ENCODE measurements at places on chromosomes 2 and 18.

GRCh38 chr2:128984081-128984480, 665.4 kb upstream of the HS6ST1 start:
- ATAC-seq, result no peak

GRCh38 chr2:145760781-145761649, 1241.1 kb upstream of the ZEB2 start:
- ATAC-seq, result no peak

- ATAC-seq, result no peak
Observed at GRCh38 chr2:120579916-120580685, 155.6 kb upstream of the GLI2 start.

GRCh38 chr18:35118641-35119040, 77.4 kb downstream of the MAPRE2 start:
- no peak for ATAC-seq

DNA sequence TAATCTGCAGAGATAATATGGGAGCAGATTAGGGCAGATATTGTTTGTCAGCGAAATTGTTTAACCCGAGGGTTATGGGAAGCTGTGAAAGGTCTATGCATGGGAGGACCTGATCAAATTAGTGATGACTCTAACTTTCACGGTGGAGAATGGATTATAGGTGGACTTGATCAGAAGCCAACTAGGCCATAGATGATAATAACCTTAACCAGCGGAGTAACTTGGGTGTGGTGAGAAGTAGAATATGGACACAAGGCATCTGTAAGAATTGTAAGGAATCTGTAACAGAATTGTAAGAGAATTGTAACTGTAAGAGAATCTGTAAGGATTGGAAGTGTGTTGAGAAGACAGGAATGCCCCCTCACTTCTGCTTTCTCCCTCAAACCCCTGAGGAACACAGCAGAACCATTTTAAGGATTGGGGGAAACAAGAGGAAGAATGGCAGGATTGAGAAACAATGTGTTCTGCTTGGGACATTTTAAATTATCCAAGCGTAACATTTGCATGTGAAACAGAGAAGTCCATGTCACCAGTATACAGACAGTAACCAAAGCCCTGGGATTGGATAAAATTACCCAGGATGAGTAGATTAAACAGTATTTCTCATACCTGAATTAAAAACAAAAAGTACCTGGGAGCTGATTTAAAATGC, 14.9 kb upstream of the SLC39A10 start:
- no peak for ATAC-seq

GRCh38 chr2:100262555-100263320, 59.6 kb downstream of the LONRF2 start:
- peak; percentile 64 for ATAC-seq

GRCh38 chr2:98731041-98731893, at the start of gene MGAT4A:
Gene MGAT4A (minus strand): TSS chr2:98731132. CDS start chr2:98726332, 4,800 bp downstream.
- peak; percentile 80 for ATAC-seq

GRCh38 chr2:205386109-205386508, 296.2 kb upstream of the NRP2 start:
- no peak for ATAC-seq

GRCh38 chr2:150472511-150472899, 15.0 kb downstream of the RND3 start:
- ATAC-seq, result peak; percentile 78

- no peak for ATAC-seq
Observed at GRCh38 chr2:192615105-192615504, 420.4 kb upstream of the TMEFF2 start.

DNA sequence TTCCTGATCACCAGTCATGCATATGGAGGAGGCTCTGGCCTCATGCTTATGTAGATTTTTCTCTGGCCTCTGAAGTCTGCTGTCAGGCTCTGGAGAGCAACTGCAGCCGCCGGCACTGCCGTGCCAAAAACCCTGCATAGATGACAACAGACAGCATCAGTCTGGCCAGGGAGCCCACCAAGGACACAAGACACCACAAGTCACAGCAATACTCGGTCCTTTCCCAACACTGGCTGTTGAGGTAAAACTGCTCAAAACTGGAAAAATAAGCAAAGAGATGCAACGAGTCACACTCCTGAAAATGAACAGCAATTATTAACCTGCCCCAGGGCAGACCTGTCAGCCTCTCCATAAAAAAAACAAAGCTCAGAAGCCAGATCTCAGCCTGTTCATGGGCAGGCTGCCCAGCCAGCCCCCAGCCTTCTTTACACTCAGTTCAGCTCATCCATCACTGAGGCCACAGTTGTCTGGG, 186.0 kb upstream of the RAB6C start:
- peak; percentile 89 for ATAC-seq

DNA sequence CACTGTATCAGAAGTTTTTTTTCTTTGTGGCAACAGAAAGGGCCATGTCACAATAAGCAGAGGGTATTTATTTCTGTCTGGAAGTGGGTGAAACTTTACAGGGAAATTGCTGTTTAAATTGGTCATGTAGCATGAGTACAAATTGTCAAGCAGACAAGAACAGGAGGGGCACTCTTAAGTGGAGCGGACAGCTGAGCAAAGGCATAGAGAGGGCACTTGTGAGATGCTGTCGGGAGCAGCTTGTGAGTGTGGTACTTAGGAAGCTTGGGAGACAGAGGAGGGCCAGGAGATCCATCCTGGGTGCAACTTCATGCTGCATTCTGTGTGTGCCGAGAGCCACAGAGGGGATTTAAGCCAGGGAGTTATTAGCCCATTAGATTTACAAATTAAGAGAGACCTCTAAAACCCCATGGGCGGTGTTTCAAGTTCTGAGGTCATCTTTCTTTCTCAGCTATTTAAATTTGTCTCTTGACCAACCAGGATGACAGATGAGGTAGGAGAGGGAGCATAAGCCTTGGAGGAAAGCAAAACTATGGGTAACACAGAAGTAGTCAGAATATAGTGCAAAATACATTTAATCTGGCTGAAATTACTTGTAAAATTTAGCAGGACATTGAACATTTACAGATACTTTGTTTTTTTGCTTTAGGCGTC, 30.4 kb downstream of the INPP4A start:
- ATAC-seq, result peak; percentile 26

- no peak for ATAC-seq
Observed at GRCh38 chr2:27809761-27810241, 38.3 kb downstream of the MRPL33 start.

GRCh38 chr18:13713455-13714055, 12.8 kb downstream of the FAM210A start:
- no peak for ATAC-seq

DNA sequence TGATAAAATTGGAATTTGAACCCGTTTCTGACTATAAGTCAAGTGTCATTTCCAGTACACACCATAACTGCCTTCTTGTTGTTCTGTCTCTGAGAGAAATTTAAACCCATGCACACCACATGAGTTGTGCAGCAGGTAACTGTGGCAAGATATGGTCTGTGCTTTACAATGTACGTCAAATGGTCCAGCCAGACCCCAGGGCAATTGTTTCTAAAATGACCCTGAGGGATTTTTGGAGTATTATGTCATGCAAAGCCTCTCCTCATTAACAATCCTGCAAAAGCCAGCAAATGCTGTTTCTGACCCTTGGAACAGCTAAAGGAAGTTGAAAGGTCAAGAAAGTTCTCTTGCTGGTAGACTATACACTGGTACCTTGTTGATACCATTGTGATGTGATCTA, 47.7 kb upstream of the WIPF1 start:
- ATAC-seq, result no peak

DNA sequence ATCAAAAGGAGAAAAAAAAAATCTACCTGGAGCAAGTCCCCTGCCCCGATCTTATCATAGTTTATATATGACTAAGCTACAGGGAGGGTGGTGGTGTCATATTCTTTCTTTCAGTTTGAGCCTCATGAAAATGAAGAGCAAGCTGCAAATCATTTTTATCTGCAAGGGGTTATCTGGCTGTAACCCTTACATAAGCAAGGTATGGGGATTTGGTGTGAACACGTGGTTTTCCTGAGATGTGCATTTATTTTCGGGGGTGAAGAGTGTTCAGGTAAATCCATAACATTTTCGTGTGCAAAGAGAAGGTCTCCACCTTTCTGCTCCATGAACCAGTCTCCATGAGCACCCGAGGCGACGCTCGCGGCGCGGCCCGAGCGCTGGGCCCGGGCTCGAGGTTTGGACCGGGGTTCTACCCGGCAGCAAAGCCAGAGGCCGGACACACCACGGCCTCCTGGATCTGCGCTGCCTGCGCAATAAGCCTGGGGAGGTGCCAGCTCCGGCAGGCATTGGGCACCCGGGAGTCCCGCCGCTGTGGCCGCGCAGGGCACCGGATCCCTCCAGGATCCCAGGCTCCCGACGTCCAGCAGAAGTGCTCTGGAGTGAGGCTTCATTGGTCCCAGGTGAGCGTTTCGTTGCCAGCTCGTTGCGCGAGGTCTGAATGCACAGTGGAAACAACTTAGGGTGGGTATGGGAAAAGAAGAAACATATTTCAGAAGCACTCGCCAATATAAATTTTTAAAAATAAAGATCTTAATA, 36.1 kb upstream of the GPD2 start:
- ATAC-seq, result peak; percentile 86

GRCh38 chr18:9890196-9890595, 4.4 kb downstream of the TXNDC2 start:
- no peak for ATAC-seq

GRCh38 chr2:85812094-85812735, 58.4 kb downstream of the ATOH8 start:
- no peak for ATAC-seq

DNA sequence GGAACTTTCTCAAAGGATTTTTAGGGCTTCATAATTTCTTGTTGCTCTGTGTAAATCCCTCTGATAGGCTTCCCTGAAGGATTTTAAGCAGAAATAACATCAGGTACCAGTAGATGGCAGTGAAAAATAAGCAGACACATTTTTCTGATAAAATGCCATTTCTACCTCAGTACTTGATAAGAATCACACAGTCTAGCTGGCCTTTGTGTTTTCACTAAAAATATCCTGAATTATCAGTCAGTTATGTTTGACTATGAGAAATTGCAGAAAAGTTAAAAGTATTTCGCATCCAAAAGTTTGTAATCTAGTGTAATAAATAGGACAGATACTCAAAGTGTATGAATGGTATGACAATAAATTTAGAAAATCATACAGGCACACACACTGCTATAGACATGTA, 68.7 kb downstream of the DNAJC10 start:
- ATAC-seq, result no peak

- no peak for ATAC-seq
Observed at GRCh38 chr2:120542911-120543527, 192.6 kb upstream of the GLI2 start.

GRCh38 chr2:217279556-217279955, 419.7 kb upstream of the TNP1 start:
- peak; percentile 37 for ATAC-seq

GRCh38 chr2:207885010-207885409, 115.3 kb upstream of the FZD5 start:
- ATAC-seq, result no peak

GRCh38 chr2:100427627-100428258, 10.3 kb upstream of the CHST10 start:
- peak; percentile 64 for ATAC-seq

DNA sequence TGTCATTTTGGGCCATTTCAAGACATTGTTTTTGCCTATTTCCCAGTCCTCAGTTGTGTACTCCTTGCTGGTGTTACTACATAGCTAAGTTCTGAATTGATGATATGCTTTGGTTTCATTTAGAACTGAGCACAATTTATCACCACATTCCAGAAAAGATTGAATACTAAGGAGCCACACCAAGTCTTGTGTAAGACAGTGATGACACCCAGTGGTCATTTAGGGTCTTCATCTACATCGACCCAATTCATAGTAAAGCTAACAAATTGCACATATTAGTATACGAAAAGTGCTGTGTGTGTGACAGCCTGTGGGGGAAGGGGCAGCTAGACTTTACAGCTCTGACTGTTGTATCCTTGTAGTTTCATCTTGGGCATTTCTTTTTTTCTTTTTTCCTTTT, 10.9 kb upstream of the DLX2 start:
- peak; percentile 92 for ATAC-seq

DNA sequence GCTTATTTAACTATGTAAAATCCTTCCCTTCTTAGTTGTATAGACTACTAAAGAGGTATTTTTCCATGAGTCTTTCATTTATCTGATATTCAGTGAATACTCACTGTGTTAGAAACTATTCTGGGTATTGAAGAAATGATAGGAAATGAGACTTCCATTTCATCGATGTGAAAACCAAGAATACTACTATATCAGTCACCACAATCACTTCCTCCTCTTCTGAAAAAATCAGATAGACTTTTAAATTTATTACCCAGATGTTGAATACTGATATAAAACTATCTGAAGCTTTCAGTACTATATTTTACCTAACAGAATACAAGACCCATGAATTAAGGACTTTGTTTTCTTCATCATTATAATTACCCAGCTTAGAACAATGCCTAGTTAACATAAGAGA, 1801.1 kb upstream of the CELF4 start:
- no peak for ATAC-seq

DNA sequence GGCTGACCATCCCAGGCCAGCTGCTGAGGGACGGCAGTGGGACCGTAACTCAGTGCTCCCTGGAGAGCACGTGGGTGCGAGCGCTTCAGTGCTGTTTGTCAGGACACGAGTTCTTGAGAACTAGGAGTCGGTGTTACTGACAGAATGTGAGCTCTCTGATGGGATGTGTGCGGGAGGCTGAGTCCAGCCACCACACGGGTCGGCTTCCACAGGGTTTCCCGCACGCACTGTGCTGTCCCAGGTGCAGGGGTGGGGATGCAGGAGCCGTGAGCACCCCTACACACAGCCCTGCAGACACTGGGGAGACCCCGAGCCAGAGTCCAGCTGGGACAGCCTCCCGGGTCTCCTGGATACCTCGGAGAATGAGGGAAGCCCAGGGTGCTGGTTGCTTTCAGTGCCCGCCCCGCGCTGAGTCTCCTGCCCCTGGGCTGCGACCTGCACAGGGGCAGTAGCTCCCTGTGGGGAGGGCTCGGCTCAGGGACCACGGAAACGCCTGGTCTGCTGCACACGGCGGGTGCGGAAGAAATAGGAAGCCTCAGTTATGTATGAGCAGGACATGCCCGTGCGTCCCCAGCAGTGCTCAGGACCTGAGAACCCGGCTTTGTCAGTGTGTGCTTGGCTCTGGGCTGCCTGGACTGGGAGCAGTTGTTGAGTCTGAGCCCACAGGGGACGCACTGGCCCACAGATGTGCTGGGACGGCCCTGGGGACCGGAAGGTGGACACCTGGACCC, 71.2 kb downstream of the KCNG2 start:
- ATAC-seq, result no peak

DNA sequence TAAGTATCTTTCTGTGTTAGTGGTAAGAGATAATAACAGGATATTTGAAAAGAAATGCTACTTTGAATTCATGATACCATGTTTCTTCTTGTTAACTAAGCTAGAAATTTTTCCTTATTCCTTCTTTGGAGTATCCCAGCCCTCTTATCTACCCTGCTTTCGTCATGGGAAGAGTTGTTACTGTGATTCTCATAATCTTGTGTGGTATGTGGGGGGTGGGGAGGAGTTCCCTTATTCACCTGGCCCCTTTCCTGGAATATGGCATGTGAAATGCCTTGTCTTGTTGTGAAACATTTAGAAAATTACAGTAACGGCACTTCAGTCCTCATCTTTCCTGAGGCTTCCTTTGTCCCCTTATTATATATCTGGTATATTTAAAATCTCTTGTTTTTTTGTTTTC, 129.9 kb downstream of the NCOA1 start:
- ATAC-seq, result no peak

GRCh38 chr18:68475883-68476282, 239.0 kb downstream of the TMX3 start:
- ATAC-seq, result no peak

GRCh38 chr2:219009294-219009693, 16.1 kb upstream of the CRYBA2 start:
- no peak for ATAC-seq

- ATAC-seq, result no peak
Observed at GRCh38 chr2:231479455-231479854, 15.2 kb upstream of the NCL start.
